Activated CD4-positive, alpha-beta memory T cell treated with anti-CD3 and anti-CD28 coated beads for 36 hours (primary cell): ENCODE measurements at places on chromosomes 6 and 20. TPM values are rescaled to one million over a fixed set of nuclear protein-coding genes. Genes with fewer than 3 reads are reported as not detected.

DNA sequence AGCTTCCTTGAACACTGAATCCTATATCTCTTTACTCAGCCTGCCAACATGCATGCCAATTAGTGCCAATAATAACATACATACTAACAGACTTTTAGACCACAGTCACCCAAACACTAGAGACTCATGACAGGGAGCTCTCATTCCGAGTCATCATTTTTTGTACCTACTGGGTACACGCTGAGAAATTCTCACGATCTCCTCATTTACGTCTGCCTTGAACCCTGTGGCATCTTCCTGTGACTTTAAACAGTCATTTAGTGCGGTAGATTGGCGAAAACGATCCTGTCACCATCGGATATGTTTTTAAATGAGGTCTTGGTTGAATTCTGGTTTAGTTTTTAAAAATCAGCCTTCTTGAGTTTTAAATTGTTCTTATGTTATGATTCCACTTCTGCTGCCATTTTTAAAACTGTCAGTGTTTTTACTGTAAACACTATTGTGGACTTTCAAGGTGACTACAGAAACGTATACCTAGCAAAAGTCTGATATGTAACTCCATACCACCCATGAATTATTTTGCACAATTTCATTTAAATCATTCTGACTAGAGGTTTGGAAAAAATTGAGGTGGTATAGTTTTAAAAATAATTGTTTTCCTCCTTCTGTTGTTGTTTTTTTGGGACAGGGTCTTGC is 275.4 kb downstream of the TSHZ2 start:
- no peaks in the 10 kb centered on the region for H3K36me3 ChIP-seq
- H3K27ac ChIP-seq, result no peak overlapping the region
- peaks cover 3% of the 10 kb centered on the region for H3K27me3 ChIP-seq
- DNase-seq, result peak; percentile 25
- peaks cover 11% of the 10 kb centered on the region for H3K4me1 ChIP-seq

GRCh38 chr6:37283268-37283667 is 25.3 kb upstream of the TMEM217 start:
- no peak overlapping the region for H3K27ac ChIP-seq
- peaks cover 39% of the 10 kb centered on the region for H3K36me3 ChIP-seq

DNA sequence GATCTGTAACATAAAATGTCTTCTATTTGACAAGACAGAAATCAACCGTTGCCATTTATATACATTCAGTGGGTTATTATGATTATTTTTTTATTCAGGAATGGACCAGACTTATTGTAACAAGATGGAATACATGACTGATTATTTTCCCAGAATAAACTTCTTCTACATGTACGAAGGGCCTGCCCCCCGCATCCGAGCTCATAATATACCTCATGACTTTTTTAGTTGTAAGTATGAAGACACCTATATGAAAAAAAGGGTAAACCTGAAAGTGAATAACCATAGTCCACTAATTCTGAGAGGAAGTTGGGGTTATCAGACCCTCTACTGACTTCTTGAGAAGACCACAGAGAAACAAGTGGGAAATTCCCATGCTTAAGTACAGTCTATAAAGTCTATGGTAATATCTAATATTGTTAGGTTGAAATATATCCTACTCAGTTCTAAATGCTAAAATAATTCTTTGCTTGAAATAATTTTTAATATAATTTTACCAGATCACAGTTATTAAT is 15.9 kb downstream of the OR2A4 start:
- H3K27me3 ChIP-seq, result no peaks in the 10 kb centered on the region
- peaks cover 18% of the 10 kb centered on the region for H3K4me1 ChIP-seq
- peak; percentile 33 for DNase-seq
- H3K4me3 ChIP-seq, result no peak overlapping the region
- H3K36me3 ChIP-seq, result no peaks in the 10 kb centered on the region

- H3K4me1 ChIP-seq, result peaks cover 29% of the 10 kb centered on the region
- no peak overlapping the region for H3K4me3 ChIP-seq
- no peak overlapping the region for H3K27ac ChIP-seq
- no peaks in the 10 kb centered on the region for H3K27me3 ChIP-seq
- DNase-seq, result no peak
- H3K36me3 ChIP-seq, result no peaks in the 10 kb centered on the region
These were observed 90.6 kb upstream of the MLN start for GRCh38 chr6:33894438-33894837.

DNA sequence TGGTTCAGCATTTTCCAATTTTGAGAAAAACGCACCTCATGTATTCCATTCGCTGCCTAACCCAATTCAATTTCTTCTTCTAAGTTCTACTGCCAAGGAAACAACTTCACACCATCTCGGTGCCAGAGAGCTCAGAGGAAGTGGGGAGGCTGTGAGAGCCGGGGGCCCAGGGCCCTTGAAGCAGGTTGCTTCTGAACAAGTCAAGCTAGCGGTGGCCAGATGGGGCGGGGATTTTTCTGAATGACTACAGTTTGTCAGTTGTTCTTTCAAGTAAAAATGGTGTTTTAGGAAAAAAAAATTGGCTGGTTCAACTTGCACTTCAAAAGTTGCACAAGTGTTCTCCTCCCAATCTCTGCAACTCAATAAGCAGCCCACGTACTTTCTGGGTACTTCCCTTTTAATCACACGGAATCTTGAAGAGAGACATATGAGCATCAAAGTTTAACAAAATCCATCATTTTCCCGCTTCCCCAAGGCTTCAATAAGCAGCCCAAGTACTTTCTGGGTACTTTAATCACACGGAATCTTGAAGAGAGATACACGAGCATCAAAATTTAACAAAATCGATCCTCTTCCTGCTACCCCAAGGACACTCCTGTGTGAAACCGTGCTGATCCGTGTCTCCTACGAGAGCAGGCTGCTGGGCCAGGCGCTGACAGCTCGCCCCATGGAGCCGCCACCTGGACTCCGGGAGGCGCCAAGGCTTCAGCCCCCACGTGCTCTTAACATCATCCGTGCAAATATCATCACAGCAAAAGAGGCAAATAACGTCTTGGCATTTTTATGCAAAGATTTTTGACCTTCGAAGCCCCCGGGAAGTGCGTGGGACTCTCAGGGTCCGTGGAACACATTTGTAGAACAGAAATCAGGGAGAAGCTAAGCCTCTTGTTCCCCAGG is 186.7 kb upstream of the PDE10A start:
- peaks cover 5% of the 10 kb centered on the region for H3K4me1 ChIP-seq
- no peak overlapping the region for H3K4me3 ChIP-seq
- no peak overlapping the region for H3K27ac ChIP-seq
- DNase-seq, result no peak

GRCh38 chr6:109239651-109240321 is 142.5 kb downstream of the CD164 start:
- no peaks in the 10 kb centered on the region for H3K36me3 ChIP-seq
- H3K27ac ChIP-seq, result no peak overlapping the region
- peaks cover 10% of the 10 kb centered on the region for H3K4me1 ChIP-seq
- no peaks in the 10 kb centered on the region for H3K27me3 ChIP-seq
- H3K4me3 ChIP-seq, result no peak overlapping the region

Gene TPD52L2
- total RNA-seq, result 67.8 TPM

DNA sequence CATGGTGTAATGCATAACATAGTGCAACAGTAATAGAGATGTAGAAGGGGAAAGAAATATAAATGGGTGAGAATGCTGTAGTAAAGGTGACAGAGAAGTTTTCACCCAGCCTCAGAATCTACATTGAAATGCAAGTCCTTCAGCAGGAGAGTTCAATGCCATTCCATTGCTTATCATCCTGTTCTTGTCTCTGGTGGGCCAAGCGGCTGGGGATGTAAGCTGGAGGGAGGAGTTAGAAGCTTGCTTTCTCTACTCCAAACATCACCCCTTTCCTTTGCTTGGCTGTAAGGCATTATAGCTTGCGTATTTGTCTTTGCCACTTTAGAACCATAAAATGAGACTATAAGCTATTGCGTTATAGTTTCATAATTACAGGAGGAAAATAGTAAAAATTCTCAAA is 2.2 kb upstream of the FUT9 start:
- no peak overlapping the region for H3K4me3 ChIP-seq
- H3K36me3 ChIP-seq, result no peaks in the 10 kb centered on the region
- no peaks in the 10 kb centered on the region for H3K4me1 ChIP-seq
- no peak overlapping the region for H3K27ac ChIP-seq
- DNase-seq, result no peak
- peaks cover 15% of the 10 kb centered on the region for H3K27me3 ChIP-seq

DNA sequence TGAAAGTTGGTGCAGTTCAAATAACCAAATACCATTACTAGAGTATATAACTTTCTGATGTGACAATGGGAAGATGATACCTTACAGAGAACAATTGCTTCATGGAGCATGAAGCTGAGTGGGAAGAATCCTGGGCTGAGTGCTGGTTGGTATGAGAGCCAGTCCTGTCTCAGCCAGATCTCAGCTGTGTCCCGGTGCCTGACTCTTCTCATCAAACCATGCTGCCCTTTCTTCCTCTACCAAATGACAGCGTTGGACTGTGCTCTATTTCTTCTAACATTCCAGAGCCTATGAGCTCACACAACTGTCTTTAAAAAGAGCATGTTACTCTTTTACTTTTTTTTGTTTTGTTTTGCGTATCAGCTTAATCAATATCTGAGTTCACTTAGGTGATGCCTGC is 27.5 kb upstream of the PBOV1 start:
- no peak overlapping the region for H3K4me3 ChIP-seq
- H3K4me1 ChIP-seq, result no peaks in the 10 kb centered on the region
- H3K36me3 ChIP-seq, result no peaks in the 10 kb centered on the region
- peaks cover 11% of the 10 kb centered on the region for H3K27me3 ChIP-seq

- no peak for DNase-seq
- H3K27me3 ChIP-seq, result peaks cover 52% of the 10 kb centered on the region
- peaks cover 21% of the 10 kb centered on the region for H3K4me1 ChIP-seq
- H3K36me3 ChIP-seq, result no peaks in the 10 kb centered on the region
These were observed 999 bp downstream of the THBS2 start for GRCh38 chr6:169252505-169253189.

DNA sequence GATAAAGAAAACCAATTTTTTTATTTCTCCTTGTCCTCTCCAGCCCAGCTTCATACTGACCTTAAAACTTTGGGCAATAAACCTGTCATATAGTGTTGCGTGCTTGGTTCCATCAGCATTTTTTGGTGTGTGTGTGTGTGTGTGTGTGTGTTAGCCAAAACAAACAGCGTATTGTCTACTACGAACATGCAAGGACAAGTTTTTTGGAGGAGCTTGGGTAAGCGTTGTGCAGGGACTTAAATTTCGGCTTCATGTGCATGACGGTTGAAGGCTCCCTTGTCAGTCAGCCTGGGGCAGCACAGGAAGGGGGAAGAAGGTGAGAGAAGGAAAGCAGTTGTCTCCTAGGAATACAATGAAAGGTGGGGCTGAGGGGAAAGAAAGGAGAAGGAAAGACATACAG is 62.0 kb upstream of the PAX1 start:
- H3K27ac ChIP-seq, result no peak overlapping the region
- peaks cover 4% of the 10 kb centered on the region for H3K36me3 ChIP-seq
- H3K4me1 ChIP-seq, result no peaks in the 10 kb centered on the region

Gene CALHM4
- not detected for total RNA-seq

Gene SNAP25
- 0.67 TPM for total RNA-seq

GRCh38 chr6:169501128-169501527 is 200.7 kb downstream of the WDR27 start:
- H3K36me3 ChIP-seq, result no peaks in the 10 kb centered on the region
- no peak overlapping the region for H3K4me3 ChIP-seq
- no peaks in the 10 kb centered on the region for H3K27me3 ChIP-seq

GRCh38 chr6:16854986-16855385 is 93.7 kb upstream of the ATXN1 start:
- H3K27me3 ChIP-seq, result peaks cover 5% of the 10 kb centered on the region
- peaks cover 10% of the 10 kb centered on the region for H3K4me1 ChIP-seq
- H3K4me3 ChIP-seq, result no peak overlapping the region
- no peak overlapping the region for H3K27ac ChIP-seq

DNA sequence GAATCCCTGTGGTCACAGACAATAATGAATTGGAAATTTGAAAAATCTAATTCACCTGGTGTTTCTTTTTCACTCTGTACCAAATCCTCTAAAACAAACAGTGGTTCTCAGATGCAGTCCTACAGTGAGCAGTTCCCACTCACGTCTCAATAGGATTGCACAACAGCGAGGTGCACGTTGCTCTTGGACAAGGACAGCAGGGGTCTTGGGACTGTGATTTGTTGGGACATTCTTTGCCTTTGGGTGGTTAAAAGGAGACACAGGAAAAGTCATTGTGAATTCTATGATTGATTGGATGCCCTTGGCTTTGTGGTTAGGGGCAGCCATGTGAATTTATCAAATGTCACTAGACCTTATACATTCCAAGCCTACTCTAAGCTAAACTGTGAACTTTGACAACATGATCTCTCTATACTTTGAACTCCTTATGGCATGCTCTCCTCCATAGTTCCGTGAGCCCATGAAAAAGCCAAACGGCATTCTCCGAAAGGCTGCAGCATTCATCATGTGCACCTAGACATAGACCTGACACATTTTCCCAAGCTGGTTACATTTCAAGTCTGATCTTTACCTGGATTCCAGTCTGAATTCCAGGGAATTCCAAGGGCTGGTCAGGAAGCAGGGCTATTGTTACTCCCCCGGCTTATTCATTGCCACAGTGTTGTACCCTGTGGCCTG is 647 bp downstream of the UNC93A start:
- no peaks in the 10 kb centered on the region for H3K36me3 ChIP-seq
- DNase-seq, result no peak
- no peaks in the 10 kb centered on the region for H3K4me1 ChIP-seq
- H3K27me3 ChIP-seq, result peaks cover 12% of the 10 kb centered on the region
- H3K4me3 ChIP-seq, result no peak overlapping the region
